Stimulated activated CD4-positive, alpha-beta T cell treated with anti-CD3 and anti-CD28 coated beads, Interleukin-1b, Interleukin-23, amount 100 ng/mL, for 4 hours (primary cell): ENCODE measurements at places on chromosomes 5 and 9.

DNA sequence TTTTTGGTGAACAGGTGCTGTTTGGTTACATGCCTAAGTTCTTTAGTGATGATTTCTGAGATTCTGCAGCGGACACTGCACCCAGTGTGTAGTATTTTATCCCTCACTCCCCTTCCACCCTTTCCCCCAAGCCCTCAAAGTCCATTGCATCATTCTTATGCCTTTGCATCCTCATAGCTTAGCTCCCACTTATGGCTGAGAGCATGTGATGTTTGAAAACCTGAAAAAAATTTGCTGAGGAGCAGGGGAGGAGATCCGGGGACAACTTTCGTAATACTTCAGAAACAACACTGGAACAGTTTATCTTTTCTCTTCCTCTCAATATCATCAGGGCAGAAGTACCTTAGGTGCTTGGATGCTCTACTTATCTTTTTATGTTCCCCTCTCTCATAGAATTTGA is 226.4 kb downstream of the ADAMTS6 start:
- DNase-seq: no peak

DNA sequence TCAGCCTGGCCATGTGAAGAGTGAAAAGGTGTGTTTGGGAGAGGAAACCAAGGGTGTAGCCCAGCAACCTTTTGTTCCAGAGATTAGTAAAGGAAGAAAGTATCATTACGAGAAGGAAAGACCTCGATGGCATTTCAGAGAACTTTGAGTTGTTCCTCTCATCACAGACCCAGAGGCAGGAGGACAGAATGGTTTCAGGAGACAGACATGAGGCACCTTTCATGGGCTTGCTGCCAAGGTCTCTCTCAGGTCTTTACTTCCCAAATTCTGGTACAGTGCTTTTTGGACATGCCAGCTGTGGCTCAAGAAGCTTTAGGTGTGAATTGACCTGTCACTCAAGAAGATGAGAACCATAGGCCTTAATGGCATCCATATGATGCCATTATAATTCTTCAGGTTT is 2.8 kb upstream of the MCC start:
- DNase-seq: no peak

GRCh38 chr9:79609468-79610018 is 37.8 kb downstream of the TLE4 start:
- DNase-seq: no peak

GRCh38 chr9:99365233-99365980 is 143.3 kb downstream of the SEC61B start:
- no peak for DNase-seq

GRCh38 chr9:84697509-84698114 is 28.1 kb downstream of the NTRK2 start:
- DNase-seq: peak; percentile 25

DNA sequence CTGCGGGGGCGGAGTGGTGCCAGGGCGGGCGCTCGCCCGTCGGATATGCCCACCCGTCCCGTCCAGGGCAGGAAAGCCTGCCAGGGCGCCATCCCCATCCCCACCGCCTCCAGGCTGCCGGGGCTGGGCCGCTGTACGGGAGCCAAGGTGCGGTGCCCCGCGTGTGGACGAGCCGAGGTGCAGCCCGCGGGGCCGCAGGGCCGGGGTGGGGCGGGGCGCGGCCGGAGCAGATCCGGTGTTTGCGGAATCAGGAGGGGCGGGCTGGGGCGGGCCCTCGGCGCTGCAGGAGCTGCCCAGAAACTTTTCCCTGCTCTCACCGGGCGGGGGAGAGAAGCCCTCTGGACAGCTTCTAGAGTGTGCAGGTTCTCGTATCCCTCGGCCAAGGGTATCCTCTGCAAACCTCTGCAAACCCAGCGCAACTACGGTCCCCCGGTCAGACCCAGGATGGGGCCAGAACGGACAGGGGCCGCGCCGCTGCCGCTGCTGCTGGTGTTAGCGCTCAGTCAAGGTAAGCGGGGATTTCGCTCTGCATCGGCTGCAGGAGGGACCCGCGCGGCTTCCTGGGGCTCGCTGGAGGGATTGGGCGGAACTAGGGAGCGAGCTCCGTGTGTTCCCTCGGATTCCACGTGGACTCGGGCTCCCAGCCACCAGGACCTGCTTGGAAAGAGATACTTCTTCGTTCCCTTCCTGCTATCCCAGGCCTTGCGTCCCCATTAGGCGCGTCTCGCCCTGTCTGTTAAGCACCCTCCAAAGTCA is at the start of gene ITGA2:
ITGA2 (plus strand) TSS at position 328 of the 756 bp plus-strand sequence; CDS start at position 445, 117 bp downstream.
- no peak for DNase-seq

- DNase-seq: no peak
Observed at GRCh38 chr5:66722686-66723085, 126.5 kb downstream of the MAST4 start.

GRCh38 chr5:36720688-36721087 is 114.3 kb downstream of the SLC1A3 start:
- DNase-seq: no peak

DNA sequence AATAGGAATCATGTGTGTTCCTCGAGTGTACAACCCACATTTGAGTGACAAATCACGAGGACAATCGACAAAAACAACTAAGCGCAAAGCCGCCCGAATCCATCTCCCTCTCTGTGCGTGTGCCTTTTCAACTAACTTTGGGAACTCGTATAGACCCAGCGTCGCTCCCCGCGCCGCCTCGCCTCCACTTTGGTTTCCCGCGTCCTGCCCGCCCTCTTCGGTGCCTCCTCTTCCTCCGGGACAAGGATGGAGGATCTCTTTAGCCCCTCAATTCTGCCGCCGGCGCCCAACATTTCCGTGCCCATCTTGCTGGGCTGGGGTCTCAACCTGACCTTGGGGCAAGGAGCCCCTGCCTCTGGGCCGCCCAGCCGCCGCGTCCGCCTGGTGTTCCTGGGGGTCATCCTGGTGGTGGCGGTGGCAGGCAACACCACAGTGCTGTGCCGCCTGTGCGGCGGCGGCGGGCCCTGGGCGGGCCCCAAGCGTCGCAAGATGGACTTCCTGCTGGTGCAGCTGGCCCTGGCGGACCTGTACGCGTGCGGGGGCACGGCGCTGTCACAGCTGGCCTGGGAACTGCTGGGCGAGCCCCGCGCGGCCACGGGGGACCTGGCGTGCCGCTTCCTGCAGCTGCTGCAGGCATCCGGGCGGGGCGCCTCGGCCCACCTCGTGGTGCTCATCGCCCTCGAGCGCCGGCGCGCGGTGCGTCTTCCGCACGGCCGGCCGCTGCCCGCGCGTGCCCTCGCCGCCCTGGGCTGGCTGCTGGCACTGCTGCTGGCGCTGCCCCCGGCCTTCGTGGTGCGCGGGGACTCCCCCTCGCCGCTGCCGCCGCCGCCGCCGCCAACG is at the start of gene GPR150:
GPR150 (plus strand) TSS at position 58 of the 840 bp plus-strand sequence; CDS start at position 247, 189 bp downstream.
- peak; percentile 43 for DNase-seq

DNA sequence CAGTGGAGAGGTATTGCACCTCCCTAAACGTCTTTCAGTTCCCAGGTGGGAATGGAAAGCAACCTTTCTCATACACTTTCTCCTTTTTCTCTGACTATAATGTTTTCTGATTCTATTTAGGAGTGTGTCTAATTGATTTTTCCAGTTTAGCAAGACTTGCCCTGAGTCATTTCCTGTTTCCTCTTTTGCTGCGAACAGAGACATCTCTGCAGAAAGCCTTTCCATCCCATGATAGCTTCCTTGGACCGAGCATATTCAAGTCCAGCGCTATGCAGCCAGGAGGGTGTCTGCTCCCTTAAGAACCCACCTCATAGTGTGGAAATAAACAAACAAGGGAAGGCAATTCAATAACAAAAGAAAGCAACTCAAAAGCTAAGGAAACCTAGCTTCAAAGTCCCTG is 60.0 kb upstream of the CDH6 start:
- DNase-seq: no peak

- DNase-seq: no peak
Observed at GRCh38 chr9:74858751-74859414, 28.8 kb downstream of the TRPM6 start.

GRCh38 chr5:133482028-133482427 is 130.3 kb downstream of the FSTL4 start:
- no peak for DNase-seq

DNA sequence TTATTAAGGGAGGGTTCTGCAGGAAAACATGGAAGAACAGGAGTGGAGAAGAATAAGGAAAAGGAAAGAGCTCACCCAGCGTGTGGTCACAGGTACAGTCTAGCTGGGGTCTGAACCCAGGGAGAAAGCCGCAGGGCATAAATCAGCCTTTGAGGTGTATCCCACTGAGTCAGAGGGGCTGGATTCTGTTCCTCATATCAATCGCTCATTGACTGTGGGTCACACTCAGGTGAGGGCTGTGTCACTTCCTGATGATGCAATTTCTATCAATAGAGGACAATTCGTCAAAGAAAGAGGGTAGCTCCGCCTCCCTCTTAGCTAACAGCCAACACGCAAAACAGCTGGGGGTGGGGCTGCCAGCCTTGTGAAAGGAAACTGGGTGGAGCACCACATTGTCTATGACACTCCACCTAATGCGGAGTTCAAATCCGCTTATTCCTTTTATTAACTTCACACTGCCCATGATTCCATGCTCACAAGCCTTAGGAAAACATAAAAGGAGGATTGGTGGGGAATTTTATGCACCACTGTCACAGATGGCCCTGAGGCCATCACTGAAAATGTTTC is 176.2 kb downstream of the ICE1 start:
- DNase-seq: no peak

GRCh38 chr9:75780185-75780584 is 110.3 kb upstream of the PCSK5 start:
- no peak for DNase-seq

DNA sequence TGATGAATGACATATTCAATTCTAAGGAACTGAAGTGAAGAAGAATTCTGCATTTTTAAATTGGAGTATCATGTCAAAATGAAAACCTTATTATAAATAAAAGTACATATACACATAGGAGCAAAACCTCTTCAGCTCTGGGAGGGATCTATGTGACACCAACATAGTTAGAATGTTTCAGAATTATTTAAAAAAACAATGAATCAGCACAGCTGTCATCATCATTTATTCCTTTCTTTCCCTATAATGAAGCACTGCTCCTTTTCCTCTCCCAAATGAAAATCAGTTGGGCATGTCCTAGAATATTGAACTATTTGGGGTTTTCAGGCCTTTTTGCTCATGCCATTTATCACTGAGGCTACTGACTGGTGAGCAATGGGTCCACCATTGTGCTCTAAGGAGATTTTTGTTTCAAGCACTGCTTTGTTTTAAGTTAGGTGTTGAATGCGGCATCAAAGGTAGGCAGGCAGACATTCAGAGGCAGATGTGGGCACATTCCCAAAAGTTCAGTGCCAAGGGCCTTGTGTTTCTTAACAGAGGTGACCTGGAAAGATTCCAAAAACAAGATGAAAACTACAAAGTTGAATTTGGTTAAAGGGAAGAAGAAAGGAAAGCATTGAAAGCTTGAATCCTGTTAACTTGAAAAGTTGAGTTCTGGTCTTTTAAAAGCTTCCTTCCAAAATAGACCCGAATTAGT is 126.4 kb upstream of the ADAMTSL1 start:
- DNase-seq: no peak

GRCh38 chr5:177555665-177556064 is 1.3 kb upstream of the FAM193B start:
- no peak for DNase-seq

DNA sequence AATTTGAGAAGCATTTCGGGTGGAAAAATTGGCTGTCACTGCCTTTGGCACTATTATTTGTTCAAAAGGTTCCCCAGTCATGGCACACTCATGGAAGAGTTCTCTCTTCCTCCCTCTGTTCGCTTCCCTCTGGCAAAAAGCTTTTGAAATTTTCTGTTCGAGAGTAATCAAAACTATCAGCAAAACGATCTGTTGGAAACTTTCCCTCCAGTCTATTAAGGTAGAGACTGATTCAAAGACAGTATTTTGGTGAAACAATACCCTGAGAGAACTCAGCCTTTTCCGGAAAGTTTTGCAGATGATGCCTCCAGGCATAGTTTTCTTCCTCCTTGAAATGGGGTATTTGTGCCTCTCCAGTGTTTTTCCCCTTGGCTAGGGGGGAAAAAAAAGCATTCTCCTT is 3.6 kb upstream of the LPAR1 start:
- DNase-seq: no peak

- no peak for DNase-seq
Observed at GRCh38 chr5:2752059-2752820, 763 bp upstream of the IRX2 start.

DNA sequence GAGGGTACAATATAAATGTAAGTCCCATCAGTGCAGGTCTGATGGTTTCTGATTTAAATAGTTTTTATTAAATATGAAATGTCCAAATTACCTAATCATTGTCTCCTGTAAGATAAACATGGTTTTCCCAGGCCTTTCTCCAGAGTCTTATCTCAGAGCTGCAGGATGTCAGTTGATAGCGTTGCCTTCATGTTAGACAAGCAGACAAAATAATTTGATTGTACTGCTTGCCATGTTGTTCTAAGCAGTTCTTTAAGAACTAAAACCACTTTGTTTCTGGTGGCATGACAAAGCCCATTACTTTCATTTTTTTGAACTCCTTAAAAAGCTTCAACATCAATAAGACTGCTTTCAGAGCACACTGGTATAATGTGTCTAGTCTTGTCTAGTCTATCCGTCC is 1073.5 kb downstream of the MAT2B start:
- no peak for DNase-seq

DNA sequence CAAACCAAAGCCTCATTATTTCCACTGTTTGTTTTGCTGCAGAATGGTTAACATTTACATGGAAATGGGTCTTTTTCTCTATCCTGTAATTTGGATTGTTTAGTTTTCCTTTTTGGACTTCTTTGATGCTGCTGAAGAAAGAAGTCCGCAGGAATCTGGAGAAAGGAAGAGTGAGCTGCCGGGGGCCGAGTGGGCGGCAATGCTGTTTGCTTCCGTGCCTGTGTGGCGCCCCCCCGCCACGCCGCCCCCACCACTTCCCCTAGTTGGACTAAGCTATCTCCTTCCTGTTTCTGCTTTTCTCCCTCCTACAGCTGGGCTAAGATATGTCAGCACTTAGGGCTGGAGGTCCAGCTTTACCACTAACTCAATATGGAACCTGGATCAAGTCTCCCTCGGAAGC is 39.7 kb downstream of the ACTL7B start:
- DNase-seq: no peak

GRCh38 chr5:171288066-171288465 is 21.0 kb upstream of the TLX3 start:
- no peak for DNase-seq

- no peak for DNase-seq
Observed at GRCh38 chr9:127960410-127961154, 20.2 kb downstream of the EEIG1 start.
